DMS153 (cell line): ENCODE measurements at places on chromosomes 7 and 10.

GRCh38 chr7:36736899-36737211 is 12.6 kb upstream of the AOAH start:
- DNase-seq, result no peak

GRCh38 chr10:24463611-24464426 is 254.9 kb downstream of the KIAA1217 start:
- DNase-seq, result peak; percentile 14

DNA sequence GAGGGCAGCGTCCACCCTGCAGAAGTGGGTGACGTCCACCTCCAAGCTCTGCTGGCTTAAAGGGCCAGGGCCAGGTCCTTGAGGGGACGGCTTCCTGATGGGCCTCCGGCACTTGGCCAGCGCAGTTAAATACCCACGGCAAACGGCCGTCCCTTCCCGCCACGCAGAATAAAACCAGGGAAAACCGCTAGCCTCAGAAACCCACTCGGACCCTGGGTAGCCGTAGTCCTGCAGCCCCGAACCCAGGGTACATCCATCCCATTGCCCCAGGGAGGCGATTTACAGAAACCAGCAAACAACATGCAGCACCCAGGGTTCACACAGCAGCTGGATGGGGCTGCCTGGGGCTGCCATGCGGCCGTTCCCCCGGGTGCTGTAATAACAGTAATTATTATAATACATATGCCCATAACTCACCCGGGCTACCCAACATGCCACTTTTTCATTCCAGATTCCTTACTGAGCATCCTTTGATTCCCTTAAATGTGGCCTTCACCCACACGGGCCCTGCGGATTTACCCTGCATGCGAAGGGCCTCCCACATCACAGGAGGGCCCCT is 81.5 kb upstream of the PDGFA start:
- DNase-seq, result no peak

GRCh38 chr7:23768022-23768421 is 58.0 kb downstream of the STK31 start:
- no peak for DNase-seq

DNA sequence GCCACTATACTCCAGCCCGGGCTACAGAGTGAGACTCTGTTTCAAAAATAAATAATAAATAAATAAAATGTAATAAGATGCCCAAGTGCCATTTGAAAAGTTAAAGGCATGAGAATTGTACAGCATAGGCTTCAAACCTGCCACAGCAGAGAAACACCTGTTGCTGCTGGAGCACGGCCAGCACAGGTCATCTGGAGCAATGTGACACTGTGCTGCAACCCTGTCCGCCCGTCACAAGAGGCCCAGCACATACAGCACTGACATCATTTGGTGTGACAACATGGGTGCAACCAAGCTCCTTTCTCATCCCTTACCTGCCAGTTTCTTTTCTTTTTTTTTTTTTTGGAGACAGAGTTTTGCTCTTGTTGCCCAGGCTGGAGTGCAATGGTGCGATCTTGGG is 1.3 kb downstream of the RFC2 start:
- no peak for DNase-seq

GRCh38 chr10:104033401-104033930 is 52.2 kb downstream of the COL17A1 start:
- DNase-seq, result no peak

DNA sequence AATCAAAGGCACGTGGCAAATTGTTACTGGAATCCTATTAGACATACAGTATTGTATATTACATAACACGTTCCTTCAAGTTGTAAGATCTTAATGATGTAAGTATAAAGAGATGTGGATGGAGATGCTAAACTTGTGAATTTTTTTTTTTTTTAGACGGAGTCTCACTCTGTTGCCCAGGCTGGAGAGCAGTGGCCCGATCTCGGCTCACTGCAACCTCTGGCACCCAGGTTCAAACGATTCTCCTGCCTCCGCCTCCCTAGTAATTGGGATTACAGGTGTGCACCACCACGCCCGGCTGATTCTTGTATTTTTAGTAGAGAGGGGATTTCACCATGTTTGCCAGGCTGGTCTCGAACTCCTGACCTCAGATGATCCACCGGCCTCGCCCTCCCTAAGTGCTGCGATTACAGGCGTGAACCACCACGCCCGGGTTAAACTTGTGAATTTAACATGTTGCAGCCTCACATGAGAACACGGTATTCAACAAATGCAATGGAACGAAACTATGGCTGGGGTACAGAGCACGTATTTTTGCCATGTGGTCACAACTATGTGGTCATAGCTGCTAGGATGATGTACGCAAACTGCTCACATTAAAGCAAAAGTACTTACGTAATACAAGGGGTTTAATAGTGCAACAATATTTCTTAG is 818 bp upstream of the SUPV3L1 start:
- DNase-seq, result no peak

DNA sequence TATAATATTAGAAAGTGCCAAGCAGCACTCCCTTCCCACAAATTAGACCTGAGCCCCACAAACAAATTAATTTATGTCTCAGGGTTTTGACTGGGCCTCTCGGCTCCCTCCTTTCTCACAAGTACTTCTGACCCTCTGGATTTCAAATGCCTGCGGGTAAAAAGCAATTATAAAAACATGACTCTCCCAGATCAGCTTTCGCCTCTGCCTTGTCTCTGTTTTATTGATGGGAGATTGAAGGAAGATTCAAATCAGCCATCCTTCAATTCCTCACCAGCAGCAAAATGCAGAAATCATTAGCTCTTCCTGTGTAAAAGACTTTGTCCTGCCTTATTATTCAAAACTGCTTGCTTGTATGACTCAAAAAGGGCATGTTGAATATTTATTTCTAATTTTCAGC is 453.7 kb upstream of the MKI67 start:
- DNase-seq, result no peak

GRCh38 chr10:49414496-49414895 is 18.6 kb upstream of the DRGX start:
- no peak for DNase-seq

GRCh38 chr10:69952069-69952800 is 100.4 kb upstream of the MACROH2A2 start:
- DNase-seq, result no peak

DNA sequence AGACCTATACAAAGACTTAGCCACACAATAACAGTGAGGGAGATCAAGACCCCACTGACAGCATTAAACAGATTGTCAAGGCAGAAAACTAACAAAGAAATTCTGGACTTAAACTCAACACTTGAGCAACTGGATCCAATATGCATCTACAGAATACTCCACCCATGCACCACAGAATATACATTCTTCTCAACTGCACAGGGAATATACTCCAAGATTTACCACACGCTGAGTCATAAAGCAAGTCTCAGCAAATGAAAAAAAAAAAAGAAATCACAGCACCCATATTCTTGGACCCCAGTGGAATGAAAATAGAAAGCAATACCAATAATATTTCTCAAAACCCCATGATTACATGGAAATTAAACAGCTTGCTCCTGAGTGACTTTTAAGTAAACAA is 680.2 kb downstream of the PCDH15 start:
- no peak for DNase-seq

DNA sequence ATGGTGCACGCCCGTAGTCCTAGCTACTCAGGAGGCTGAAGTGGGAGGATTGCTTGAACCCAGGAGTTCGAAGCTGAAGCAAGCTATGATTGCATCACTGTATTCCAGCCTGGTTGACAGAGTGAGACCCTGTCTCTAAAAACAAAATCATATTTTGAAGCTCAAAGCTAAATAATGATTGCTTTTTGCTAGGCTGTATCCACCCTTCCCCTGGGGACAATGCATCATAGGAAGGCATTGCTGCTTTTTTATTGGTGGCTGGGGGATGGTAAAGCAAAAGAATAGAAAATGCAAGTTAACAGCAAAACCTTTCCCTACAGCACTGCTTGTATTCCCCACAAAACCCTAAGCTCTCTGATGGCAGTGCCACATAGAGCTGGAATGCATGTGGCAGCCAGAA is 107.5 kb upstream of the WAC start:
- no peak for DNase-seq

GRCh38 chr7:3380034-3380433 is 79.0 kb downstream of the SDK1 start:
- no peak for DNase-seq

- DNase-seq, result no peak
These were observed 83.1 kb downstream of the HIBADH start for GRCh38 chr7:27579565-27579964.
